ENCODE measurements at places on chromosomes 16 and 17.

- no peak for DNase-seq
These were observed 25.4 kb downstream of the CDRT15 start for GRCh38 chr17:14211246-14211645.

DNA sequence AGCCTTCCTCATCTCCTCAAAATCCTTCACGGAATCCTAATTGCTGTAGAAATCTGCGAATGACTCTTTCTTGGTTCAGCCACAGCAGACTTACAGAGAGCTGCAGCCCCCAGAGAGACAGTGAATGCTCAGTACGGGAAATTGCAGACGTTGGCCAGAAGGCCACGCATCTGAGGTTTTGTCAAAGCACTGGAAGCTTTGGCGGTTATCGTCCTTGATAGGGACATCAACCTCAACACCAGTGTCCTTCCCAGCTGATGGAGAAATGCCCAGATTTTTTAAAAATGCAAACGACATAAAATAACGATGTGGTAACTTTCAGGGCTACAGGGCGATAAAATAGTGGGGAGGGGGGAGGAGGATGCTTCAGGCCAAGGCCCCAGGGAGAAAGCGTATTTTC, 166.6 kb upstream of the CIBAR2 start:
- DNase-seq = no peak

GRCh38 chr16:24954137-24954536, 61.0 kb downstream of the ARHGAP17 start:
- no peak for DNase-seq

- DNase-seq = no peak
These were observed 2.9 kb upstream of the AQP8 start for GRCh38 chr16:25213709-25214397.

- DNase-seq = no peak
These were observed 155.7 kb upstream of the TNRC6C start for GRCh38 chr17:77802811-77803220.
